Uterus (tissue), 4 donors: ENCODE measurements at places on chromosomes 11 and 22. TPM values are rescaled to one million over a fixed set of nuclear protein-coding genes. Genes with fewer than 3 reads are reported as not detected.

DNA sequence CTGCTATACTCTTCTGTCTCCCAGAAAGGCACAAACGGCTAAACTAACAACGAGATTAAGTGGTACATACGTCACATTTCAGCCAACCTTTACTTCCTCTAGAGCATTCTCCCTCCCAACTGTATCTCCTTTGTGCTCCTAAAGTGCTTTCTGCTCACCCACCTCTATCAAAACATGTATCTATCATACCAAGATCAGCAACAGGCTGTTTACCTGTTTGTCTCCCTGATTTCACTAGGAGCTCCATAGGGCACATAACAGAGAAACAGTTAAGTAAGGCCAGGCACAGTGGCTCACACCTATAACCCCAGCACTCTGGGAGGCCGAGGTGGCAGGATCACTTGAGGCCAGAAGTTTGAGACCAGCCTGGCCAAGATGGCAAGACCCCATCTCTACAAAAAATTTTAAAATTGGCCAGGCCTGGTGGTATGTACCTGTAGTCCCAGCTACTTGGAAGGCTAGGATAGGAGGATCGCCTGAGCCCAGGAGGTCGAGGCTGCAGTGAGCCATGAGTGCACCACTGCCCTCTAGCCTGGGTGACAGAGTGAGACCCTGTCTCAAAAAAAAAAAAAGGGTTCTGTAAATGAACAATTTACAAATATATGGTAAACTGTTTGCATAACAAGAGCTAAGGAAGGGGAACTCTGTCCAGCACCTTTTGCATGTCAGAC is 2.8 kb downstream of the NDUFC2 start:
- H3K4me1 ChIP-seq: no peaks in the 10 kb centered on the region
- H3K4me3 ChIP-seq: no peak overlapping the region
- no peaks in the 10 kb centered on the region for H3K27me3 ChIP-seq
- no peak overlapping the region for H3K27ac ChIP-seq

DNA sequence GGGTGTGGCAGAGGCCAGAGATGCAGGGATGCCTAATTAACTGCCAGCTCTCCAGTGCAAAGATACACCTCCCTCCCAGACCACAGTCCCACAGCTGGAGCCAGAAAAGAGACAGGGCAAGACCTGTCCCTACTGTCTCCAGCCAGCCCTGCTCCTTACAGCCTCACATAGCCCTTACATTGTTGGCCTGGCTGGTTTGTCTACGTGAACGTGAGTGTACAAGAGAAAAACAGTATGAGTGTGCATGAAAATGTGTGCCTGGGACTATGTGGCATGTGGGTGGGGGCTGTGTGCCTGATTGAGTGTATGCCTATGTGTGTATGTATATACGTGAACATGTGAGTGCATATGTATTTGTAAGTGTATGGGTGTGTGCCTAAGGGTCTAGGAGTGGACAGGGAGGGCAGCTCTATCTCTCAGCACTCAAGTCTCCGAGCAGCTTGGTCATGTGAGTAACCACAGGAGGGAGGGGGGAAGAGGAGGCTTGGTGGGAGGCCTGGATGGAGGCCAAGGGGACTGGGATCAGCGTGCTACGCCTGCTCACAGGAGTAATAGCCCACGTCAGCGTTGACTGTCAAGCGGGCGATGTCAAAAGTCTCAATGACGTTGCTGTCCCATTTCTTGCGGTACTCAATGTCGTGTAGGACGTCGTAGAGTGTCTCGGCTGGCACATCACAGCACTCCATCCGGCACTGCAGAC is 6.6 kb upstream of the ARAP1 start:
- H3K4me3 ChIP-seq: no peak overlapping the region
- peak overlapping the region; percentile 38 for H3K27ac ChIP-seq
- DNase-seq: peak; percentile 76
- H3K27me3 ChIP-seq: no peaks in the 10 kb centered on the region

DNA sequence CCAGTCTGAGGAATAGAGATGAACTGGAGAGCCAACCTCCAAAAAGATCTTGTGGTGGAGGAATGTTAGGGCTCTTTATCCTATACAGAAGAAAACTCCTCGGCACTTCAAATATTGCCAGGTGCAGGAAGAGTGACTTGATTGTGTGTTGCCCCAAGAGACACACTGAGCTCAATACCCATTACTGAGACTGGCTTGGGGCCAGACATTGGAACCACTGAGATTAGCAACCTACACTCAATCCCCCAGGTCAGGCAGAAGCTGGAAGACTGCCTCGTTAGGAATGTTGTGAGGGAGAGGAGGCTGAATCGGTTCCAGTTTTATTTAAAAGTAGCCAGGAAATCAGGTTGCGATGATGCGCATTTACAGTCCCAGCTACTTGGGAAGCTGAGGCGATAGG is 2.4 kb upstream of the SGSM3 start:
- no peaks in the 10 kb centered on the region for H3K27me3 ChIP-seq
- H3K4me3 ChIP-seq: no peak overlapping the region
- no peaks in the 10 kb centered on the region for H3K4me1 ChIP-seq
- no peaks in the 10 kb centered on the region for H3K36me3 ChIP-seq
- H3K27ac ChIP-seq: no peak overlapping the region

DNA sequence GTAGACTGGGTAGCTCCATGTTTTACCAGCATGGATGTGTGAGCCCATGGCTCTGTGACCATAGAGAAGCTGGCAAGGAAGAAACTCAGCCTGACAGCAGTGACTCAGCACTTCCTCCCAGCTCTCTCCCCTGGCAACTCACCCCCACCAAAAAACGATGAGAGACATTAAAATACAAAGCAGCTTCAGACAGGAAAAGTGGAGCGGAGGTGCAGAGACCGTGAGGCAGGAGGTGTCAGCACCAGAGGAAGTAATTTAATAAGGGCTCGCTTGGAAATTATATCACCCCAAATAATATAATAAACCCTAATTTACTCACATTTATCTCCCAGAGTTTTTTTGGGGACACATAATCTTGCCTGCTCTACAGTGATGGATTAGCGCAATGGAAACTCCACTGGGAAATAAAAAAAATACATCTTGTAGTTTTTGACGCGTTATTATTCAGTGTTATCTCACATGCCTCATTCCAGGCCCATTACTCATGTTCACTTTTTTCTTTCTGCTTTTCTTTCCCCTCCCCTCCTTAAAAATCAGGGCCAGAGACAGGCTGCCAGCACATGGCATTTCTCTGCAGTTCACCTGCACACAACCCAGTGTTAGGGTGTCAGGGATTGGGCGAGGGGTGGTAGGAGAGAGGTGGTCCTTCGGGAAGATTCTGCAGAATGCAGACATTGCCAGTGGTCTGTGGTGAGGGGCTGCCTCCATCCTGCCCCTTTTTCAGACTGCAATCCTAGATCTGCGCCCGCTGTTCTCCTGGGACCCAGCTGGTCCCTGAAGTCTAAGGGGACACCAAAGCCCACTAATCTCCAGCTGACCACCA is 170.8 kb downstream of the BUD13 start:
- no peaks in the 10 kb centered on the region for H3K27me3 ChIP-seq
- H3K4me3 ChIP-seq: no peak overlapping the region
- DNase-seq: peak; percentile 37
- peak overlapping the region; percentile 63 for H3K27ac ChIP-seq

DNA sequence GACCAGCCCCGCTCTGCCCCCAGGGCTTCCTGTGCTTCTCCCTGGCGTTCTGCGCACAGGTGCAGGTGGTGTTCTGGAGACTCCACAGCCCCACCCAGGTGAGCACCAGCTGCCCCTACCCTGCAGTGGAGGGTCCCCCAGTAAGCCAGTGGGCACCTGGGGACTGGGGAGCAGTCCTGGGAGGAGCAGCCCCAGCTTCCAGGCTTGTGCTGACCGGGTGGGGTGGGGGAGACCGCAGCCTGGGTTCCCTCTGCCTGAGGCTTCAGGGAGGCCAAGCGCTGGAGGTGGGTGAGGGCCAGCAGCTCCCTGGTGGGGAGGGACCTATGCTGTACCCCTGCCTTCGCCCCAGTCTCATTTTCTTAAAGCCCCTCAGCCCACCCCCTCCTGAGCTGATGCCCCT is 6.9 kb downstream of the TSPAN32 start:
- H3K4me3 ChIP-seq: no peak overlapping the region
- no peak for DNase-seq
- no peaks in the 10 kb centered on the region for H3K27me3 ChIP-seq
- H3K36me3 ChIP-seq: no peaks in the 10 kb centered on the region
- no peak overlapping the region for H3K27ac ChIP-seq

DNA sequence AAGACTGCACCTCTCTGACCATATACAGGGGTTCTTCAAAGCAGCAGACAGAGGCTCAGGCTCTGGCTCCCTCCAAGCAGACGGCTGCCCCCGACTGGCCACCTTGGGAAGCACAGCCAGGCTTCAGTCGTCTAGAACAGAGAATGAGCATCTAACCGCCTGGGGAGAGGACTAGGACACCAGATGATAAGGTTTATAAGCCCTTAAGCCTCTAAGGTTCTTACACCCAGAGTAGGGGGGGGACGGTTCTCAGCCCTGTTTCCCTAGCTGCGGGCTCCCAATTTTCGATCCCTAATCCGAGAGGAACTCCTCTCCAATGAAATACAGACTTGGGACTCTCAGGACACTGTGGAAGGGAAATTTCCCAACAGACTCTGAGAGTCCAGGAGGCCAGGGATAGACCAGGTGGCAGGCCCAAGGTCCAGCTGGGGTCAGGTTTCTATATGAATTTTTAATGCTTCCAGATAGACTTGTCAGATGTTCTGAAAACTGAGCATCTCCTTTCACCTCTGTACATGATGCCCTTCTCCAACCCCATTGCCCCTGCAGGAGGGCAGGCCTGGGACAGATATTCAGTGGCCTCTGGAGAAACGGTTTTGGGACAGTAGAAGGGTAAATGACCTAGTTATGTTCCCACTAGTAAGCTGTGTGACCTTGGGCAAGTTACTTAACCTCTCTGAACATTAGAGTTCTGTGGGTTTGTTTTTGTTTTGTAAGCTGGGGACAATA is 20.2 kb downstream of the RTN4RL2 start:
- DNase-seq: peak; percentile 63
- no peaks in the 10 kb centered on the region for H3K36me3 ChIP-seq
- no peak overlapping the region for H3K27ac ChIP-seq
- peaks cover 12% of the 10 kb centered on the region for H3K4me1 ChIP-seq

- peak overlapping the region; percentile 97 for H3K27ac ChIP-seq
- no peaks in the 10 kb centered on the region for H3K4me1 ChIP-seq
- H3K4me3 ChIP-seq: peak overlapping the region; percentile 95
- no peaks in the 10 kb centered on the region for H3K36me3 ChIP-seq
- no peaks in the 10 kb centered on the region for H3K27me3 ChIP-seq
- DNase-seq: peak; percentile 49
Measured at GRCh38 chr11:117199916-117200812, 994 bp downstream of the TAGLN start.

DNA sequence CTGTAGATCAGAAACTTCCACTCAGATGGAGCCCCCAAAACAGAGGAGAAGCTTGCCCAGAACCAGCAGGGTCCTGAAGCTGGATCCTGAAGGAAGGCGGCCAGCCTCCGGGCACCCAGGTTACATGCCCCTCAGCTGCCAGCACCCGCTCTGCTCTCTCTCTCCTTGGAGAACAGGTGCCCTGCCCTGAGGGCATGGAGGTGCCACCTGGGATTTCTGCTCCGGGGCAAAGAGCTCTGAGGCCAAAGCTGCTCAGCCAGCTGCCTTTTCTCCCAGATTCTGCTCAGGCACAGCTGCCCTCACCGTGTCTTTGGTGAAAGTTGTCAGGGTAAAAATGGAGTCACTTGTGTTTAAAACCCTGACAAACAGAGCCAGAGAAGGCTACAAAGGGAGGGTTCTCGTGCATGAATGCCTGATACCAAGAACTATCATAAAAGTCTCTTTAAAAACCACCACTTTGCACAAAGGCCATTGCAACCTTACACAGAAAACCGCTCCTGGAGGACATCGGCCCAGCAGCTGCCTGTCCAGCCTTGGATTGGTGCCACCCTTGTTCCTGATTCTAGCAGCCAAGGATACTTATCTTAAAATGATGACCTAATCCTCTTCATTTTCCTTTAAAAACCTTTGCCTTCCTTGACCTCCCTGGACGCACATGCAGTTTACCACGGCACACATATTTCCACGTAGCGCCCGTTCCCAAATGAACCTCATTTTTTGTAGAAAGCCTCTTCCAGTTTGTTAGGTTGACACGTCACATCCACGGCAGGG is 140.0 kb downstream of the CACNA1I start:
- H3K4me3 ChIP-seq: no peak overlapping the region
- no peak for DNase-seq
- H3K27me3 ChIP-seq: no peaks in the 10 kb centered on the region
- H3K27ac ChIP-seq: no peak overlapping the region
- no peaks in the 10 kb centered on the region for H3K4me1 ChIP-seq
- no peaks in the 10 kb centered on the region for H3K36me3 ChIP-seq

DNA sequence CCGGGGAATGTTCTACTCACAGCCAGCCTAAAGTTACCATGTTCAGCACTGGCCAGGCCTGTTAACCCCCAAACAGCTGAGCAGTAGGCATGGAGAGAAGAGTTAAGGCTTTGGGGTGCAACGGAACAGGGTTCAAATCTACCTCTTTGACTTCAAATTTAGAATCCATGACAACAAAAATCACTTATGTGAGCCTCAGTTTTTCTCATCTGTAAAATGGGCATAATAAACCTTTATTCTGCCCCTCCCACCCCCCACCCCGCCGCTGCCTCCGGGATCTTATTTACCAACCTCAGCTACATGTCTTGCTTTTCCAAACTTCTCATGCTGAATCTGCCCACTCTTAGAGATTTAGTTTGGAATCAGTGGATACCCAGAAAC is 112.8 kb upstream of the CRYBB3 start:
- H3K4me1 ChIP-seq: no peaks in the 10 kb centered on the region
- DNase-seq: no peak
- H3K36me3 ChIP-seq: no peaks in the 10 kb centered on the region
- no peaks in the 10 kb centered on the region for H3K27me3 ChIP-seq
- H3K4me3 ChIP-seq: no peak overlapping the region
- H3K27ac ChIP-seq: no peak overlapping the region

Gene TENM4
- 1.5 TPM for total RNA-seq

Gene BRSK2
- total RNA-seq: 1.5 TPM
